Prostate gland (tissue), 2 donors: ENCODE measurements at places on chromosomes 16 and 17. TPM values are rescaled to one million over a fixed set of nuclear protein-coding genes. Genes with fewer than 3 reads are reported as not detected.
A peak's percentile ranks its signal among the peaks of the same experiment; 100 is the strongest.

- no peak for DNase-seq
These were observed 699 bp downstream of the MPRIP start for GRCh38 chr17:17042851-17043460.

DNA sequence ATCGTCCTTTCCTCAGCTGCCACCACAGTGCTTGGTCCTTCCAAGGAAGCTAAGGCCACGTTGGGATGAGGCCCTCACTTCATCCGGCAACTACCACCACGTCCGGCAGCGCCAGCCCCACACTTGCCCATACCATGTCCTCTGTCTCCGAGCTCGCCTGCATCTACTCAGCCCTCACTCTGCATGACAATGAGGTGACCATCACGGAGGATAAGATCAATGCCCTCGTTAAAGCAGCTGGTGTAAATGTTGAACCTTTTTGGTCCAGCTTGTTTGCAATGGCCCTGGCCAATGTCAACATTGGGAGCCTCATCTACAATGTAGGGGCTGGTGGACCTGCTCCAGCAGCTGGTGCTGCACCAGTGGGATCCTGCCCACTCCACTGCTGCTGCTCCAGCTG, 44.9 kb downstream of the TTC19 start:
- no peak for DNase-seq

DNA sequence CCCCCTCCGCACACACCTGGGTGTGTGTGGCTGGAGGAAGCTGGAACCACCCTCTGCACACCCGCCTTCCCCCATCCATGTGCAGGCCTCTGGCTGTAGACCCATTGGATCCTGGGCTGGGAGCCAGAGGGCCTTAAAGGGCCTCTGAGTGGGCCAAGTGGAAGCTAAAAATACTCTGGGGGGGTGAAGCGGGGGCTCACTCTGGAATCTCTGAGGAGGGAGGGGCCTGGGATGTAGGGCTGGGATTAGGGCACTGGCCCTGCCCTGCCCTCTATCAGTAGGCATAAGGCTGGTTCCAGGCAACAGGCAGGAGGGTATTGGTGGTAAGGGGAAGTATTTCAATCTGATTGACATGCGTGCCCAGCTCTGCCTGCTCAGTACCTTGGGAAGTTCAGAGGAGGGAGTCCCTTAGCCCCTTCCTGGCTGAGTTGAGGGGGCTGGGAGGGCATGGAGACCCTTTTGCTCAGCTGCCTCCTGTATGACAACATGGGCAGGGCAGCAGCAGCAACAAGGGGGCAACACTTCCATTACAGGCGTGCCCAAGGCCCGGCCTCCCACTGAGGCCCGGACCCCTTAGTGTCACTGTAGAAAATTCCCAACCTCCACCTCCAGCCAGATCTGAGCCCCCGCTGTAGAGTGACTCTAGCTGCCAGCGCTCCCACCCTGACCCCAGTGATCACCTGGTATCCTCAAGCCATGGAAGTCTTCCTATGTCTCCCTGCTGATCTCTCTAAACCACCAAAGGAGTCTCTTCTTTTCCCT, 5.2 kb downstream of the ITGA3 start:
- peak; percentile 70 for DNase-seq

DNA sequence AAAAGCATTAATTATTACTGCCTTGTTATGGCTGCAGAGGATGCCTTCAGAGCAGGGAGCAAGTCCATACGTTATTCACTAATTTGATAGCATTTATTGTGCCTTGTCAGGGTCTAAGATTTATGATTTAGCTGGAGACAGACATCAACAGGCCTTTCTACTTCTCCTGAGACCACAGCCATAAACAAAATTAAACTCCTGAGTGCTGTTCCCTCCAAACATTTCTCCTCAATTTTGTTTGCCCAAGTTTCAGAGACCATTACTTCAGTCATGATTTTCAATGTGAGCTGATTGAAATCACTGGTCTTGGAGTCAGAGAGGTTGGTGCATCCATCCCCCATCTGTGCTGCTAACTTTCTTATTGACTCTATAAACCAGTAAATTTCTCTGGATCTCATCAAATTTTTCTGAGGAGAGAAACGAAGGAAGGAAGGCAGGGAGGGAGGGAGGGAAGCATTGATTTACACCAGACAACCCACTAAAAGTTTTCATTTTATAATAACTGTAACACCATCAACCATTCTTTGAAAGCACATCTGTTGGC, 423.6 kb upstream of the CDH11 start:
- no peak for DNase-seq

DNA sequence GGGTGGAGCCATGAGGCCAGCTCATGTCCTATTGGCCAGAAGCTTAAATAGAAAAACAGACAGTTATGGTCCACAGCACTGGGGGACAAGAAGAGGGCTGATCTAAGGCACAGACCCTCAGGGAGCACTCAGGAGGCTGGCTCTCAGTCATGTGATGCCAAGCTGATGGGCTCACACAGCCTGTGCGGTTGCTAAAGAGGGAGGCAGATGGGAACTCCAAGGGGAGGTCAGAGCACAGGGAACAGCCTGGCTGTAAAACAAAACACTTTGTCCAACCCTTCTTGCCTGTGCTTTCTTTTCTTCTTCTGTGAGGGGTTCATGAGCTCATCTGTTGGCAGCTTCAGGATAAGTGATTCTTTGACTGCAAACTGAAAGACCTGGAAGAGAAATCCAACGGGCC, 27.2 kb downstream of the CNTNAP1 start:
- DNase-seq = no peak

GRCh38 chr17:57463103-57463885, 207.0 kb downstream of the MSI2 start:
- DNase-seq = no peak

GRCh38 chr17:56699186-56699894, 105.8 kb downstream of the NOG start:
- peak; percentile 39 for DNase-seq

GRCh38 chr17:36863676-36864612, 73.3 kb upstream of the LHX1 start:
- no peak for DNase-seq

- DNase-seq = no peak
These were observed 170.2 kb upstream of the SALL1 start for GRCh38 chr16:51321251-51321650.

DNA sequence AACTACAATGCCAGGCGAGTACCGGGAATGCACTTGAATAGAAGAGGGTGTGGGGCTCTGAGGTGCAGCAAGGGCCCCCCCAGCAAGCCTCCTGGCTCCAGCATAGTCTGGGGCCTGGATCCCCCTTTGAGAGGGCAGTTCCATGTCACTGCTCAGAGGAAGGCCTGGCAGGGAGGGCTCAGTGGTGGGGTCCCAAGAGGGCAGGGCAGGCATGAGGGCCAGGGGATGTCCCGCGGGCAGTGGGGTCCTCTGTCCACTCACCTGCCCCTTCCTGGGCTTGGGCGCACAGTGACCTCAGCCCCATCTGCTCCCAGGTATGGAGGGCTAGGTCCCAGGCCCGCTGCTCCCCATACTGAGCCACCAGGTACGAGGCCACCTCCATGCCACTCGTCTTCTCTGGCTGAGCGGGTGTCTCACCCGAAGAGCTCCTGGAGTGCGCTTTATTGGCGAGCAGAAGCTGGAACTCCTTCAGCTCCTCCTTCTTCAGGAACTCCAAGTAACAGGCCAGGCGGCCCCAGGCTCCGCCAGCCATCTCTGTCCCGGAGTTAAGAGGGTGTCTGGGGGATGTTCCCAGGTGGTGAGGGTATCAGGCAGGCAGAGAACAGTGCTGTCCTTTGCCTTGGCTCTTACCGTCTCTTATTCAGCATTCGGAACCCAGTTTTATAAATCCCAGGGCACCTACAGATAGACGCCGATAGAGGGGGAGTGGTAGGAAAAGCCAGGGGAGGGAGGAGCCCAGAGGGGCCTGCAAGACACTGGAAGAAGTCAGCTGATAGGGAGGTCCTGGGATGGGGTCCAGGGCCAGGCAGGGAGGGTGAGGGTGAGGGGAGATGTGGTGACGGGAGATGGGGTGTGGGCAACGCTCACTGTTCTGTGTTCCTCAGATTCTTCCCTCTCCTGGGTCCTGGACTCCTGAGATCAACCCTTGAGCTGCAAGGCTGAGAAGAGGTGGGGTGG, 605 bp downstream of the NLRP1 start:
- DNase-seq = no peak

DNA sequence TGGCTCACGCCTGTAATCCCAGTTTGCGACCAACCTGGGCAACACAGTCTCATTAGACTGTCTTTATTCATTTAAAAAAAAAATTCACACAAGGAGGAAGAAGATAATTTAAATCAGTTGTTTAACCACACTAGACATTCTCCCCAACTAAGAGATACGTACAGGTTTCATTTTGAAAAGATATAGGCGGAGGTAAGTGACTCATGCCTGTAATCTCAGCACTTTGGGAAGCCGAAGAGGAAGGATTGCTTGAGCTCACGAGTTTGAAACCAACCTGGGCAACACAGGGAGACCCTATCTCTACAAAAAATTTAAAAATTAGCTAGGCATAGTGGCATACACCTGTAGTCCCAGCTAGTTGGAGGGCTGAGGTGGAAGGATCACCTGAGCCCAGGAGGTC, 5.3 kb downstream of the CMTM4 start:
- no peak for DNase-seq

- DNase-seq = no peak
These were observed 33.1 kb downstream of the LMF1 start for GRCh38 chr16:937723-938122.

- no peak for DNase-seq
These were observed 330.3 kb downstream of the BCAS3 start for GRCh38 chr17:61007980-61008379.

DNA sequence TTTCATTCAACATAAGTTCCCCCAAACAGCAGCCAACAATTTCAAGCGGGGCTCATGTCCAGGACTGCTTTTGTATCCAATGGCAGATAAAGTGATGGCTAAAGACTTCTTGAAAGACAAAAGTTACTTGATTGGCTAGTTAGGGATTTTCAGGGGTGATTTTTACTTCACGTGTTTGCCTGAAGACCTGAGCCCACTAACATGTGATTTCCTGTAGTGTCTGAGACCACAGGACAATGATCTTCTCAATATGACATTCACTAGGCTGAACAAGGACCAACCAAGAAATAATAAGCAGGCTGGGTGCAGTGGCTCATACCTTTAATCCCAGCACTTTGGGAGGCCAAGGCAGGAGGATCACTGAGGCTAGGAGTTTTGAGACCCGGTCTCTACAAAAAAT, 10.4 kb downstream of the TVP23A start:
- DNase-seq = no peak

DNA sequence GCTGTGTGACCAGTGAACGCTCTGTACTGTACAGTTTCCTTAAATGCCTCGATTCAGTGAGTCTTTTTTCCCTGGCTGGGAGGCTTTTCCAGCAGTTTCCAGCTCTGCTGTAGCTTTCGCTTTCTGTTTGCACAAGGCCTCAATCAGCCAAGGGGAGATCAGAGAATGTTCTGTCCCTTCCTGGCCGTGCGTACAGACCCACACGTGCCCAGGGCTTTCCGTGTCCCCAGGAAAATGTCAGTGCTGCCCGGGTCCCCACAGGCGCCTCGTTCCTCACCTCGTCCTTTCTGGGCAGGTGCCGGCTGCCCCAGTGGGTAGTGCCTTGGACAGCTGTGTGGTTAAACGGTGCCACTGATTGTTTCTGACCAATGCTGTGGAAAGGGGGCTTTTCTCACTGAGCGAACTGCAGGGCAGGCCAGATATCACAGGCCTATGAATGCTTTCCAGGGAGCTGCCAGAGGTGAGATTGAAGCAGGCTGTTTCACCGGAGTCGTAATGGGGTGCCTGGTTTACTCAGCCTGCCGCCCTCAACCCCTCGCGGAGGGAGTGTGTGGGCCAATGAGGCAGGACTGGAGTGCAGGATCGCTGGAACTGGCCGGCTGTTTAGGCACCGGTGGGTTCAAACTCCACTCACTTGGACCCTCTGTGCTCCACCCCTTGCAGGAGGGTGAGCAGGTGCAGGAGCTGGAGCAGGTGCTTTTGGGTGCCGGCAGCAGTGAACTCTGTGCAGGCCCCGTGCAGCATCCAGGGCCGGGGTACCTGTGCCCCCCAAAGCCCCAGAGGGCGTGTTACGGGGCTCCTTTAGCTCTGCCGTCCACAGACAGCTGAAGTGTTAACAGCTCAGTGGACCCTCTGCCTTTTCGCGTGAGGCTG, 44.4 kb downstream of the ZNF778 start:
- peak; percentile 23 for DNase-seq

- no peak for DNase-seq
These were observed 8.5 kb downstream of the KANSL1 start for GRCh38 chr17:46184696-46185095.

GRCh38 chr16:30996985-30997724, 12.1 kb downstream of the HSD3B7 start:
- DNase-seq = peak; percentile 68

DNA sequence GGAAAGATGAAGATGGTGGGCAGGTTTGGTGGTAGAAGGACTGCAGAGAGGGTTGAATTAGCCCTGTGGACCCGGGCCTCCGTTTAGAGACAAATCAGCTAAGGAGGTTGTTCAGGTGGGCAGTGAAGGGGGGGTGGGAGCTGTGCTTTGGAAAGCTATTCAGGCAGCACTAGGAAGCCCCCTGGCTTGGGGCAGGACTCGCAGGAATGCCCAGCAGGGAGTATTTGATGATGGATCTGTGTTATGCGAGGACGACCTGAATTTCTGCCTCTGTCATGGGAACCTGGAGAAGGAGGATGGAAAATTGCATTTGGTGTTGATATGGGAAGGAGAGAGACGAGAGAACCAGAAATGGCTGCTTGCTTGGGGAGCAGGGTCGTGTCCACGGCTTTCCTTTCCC, 3.5 kb downstream of the SPDYE4 start:
- DNase-seq = no peak

GRCh38 chr17:6674586-6674985, 23.0 kb downstream of the C17orf100 start:
- DNase-seq = no peak

GRCh38 chr16:50861970-50862411, 120.1 kb downstream of the CYLD start:
- no peak for DNase-seq

DNA sequence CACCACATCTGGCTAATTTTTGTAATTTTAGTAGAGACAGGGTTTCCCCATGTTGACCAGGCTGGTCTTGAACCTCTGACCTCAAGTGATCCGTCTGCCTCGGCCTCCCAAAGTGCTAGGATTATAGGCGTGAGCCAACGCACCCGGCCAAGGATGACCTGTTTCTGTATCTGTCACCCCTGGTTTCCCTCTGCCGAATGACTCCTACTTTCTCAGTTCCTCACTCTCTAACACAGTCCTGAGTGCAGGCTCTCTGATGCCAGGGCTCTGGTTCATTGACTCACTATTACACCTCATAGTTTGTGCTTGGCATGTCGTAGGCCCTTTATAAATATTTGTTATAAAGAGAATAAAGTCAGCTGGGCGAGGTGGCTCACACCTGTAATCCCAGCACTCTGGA, 10.7 kb upstream of the PRPF8 start:
- no peak for DNase-seq

SOX15 gene
- 15.0 TPM for total RNA-seq

TEX19 gene
- total RNA-seq = not detected

KIAA0753 gene
- total RNA-seq = 28.3 TPM

CES5A gene
- total RNA-seq = not detected

MAP3K3 gene
- 44.0 TPM for total RNA-seq

KLHL10 gene
- total RNA-seq = 0.14 TPM

MYH1 gene
- total RNA-seq = 0.06 TPM

TEX2 gene
- total RNA-seq = 43.8 TPM
